Lung microvascular endothelial cell (primary cell): ENCODE measurements at places on chromosomes 7 and 10. TPM values are rescaled to one million over a fixed set of nuclear protein-coding genes. Genes with fewer than 3 reads are reported as not detected.

DNA sequence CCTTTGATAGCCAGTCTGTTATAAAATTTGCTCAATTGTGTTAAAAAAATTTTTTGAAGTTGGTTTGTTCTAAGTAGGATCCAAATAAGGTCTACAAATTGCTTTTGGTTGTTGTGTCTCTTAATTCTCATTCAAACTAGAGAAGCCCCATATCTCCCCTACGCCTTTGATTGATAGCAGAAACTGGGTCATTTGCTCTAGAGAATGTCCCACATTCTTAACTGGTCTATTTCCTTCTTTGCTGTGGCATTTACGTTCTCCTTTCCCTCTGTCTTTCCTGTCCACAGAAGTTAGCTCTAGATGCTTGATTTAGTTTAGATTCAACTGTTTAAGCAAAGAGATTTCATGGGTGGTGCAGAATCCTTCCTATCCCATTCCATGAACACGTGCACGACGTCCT lies 174.6 kb upstream of the SVIL start:
- DNase-seq = no peak

- no peak for DNase-seq
These were observed 112.5 kb downstream of the ZMIZ1 start for GRCh38 chr10:79181227-79181626.

DNA sequence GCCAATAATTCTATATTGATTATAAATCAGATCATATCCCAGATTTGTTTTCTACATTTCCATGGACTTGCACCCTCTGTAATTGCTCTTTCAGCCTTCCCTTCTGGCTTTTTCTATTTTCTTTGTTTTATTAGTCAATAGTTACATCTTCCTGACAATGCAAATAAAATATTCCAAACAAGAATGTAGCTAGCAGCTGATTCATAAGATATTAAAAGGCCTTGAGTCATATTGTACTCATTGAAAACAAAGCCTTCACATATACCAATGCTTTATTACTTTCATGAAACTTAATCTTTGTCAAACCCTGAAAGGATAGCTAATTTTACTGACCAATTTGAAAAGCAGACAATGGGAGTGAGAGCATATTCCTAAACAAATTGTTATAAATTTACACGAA lies 10.7 kb upstream of the SFMBT2 start:
- no peak for DNase-seq

GRCh38 chr7:144445590-144445989 lies 42.1 kb upstream of the NOBOX start:
- no peak for DNase-seq

GRCh38 chr7:151276666-151277590 lies 28.4 kb upstream of the SMARCD3 start:
- peak; percentile 47 for DNase-seq

GRCh38 chr7:135905858-135906257 lies 71.3 kb downstream of the MTPN start:
- no peak for DNase-seq

- no peak for DNase-seq
These were observed 125.7 kb downstream of the ZMYND11 start for GRCh38 chr10:260819-261429.

DNA sequence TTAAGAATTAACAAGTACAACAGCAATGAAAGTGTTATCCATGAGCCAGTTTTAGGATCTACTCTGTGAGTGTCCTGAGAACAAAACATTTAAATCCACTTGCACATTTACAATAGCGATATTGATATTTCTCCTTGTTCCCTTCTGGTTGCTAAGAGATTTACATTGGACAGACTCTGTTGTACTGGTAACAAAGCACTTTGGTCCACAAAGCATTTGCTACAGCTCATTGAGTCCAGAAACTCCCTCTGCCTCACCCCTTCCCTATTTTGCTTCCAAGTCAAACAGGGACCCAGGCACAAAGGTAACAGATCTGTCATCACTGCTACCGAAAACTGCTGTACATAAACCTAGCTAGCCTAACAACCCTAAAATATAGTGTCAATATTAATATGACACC lies 2.1 kb downstream of the ANK3 start:
- DNase-seq = no peak

GRCh38 chr7:54189330-54189729 lies 352.8 kb upstream of the VSTM2A start:
- no peak for DNase-seq

- DNase-seq = peak; percentile 56
These were observed 46.6 kb downstream of the PWWP2B start for GRCh38 chr10:132443605-132443982.

GRCh38 chr10:126955396-126955795 lies 50.2 kb downstream of the DOCK1 start:
- DNase-seq = no peak

- DNase-seq = no peak
These were observed 28.0 kb downstream of the MICU1 start for GRCh38 chr10:72597897-72598296.

- no peak for DNase-seq
These were observed 55.7 kb upstream of the AMPH start for GRCh38 chr7:38686888-38687287.

DNA sequence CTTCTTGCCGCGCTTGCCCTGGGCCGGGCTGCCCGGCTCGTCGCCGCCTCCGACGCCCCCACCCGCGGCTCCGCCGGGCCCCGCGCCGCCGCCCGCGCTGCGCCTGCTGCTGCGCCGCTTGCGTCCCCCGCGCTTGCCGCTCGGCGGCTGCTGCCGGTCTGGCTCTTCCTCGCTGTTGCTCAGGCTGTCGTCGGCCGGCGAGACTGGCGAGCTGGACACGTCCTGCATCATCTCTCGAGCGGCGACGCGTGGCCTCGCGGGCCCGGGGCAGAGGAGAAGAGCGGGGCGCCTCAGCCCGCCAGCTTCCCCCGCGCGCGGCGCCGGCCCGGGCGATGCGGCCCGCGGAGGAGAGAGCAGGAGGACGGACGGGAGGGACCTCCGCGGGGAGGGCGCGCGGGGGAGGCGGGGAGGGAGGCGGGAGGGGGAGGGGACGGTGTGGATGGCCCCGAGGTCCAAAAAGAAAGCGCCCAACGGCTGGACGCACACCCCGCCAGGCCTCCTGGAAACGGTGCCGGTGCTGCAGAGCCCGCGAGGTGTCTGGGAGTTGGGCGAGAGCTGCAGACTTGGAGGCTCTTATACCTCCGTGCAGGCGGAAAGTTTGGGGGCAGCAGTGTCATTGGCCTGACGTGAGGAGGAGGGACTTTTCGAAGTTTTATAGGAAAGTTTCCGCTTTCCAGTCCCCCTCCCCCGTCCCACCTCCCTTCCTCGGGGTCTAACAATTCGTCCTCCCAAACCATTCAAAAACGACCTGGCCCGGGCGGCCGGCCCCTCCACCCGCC lies at the start of gene TWIST1:
Gene TWIST1 (minus strand): TSS at position 546 of the 779 bp plus-strand sequence. CDS start 315 bp downstream, at position 231.
- peak; percentile 23 for DNase-seq

DNA sequence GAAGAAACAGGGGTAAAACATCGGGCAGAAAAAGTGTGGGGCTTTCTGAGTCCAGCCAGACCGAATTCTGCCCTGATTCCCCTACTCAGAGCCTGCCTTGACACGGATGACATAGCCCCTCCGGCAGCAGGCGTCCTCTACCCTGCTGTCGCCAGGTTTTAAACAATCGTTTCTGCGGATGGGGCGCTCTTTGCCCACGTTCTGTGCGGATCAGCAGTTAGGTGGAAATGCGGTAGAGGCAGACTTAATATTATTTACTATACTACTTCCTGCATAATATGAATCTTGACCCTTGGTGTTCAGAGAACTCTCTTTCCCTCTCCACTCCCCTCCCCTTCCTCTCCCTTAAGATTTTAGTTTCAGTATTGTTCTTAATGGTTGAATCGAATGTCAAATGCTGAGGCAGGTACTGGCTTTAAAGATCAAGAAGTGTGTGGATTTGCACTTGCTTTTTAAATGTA lies 2.4 kb downstream of the GATA3 start:
- no peak for DNase-seq

- no peak for DNase-seq
These were observed 2.9 kb downstream of the FOXL3 start for GRCh38 chr7:292826-293225.

GRCh38 chr7:141097430-141097829 lies 23.6 kb downstream of the TMEM178B start:
- DNase-seq = peak; percentile 13

GRCh38 chr7:108254259-108254658 lies 124.1 kb upstream of the LAMB4 start:
- no peak for DNase-seq

- peak; percentile 25 for DNase-seq
These were observed 13.0 kb downstream of the OR9A2 start for GRCh38 chr7:143013893-143014292.

DNA sequence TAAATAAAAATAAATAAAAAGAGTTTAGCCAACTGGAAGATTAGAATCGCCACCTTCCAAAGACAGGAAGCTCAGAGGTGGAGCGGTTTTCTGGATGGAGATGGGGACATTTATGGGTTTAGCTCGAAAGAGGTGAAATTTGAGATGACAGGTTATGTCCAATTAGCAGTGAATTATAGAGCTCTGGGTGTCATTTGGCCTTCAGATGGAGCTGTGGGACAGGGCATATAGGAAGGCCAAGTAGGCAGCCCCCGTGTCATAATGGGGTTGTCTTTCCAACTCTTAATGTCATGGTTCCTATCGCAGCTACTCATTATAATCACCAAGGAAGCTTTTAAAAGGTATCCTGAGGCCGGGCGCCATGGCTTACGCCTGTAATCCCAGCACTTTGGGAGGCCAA lies 21.0 kb upstream of the EEPD1 start:
- no peak for DNase-seq

DNA sequence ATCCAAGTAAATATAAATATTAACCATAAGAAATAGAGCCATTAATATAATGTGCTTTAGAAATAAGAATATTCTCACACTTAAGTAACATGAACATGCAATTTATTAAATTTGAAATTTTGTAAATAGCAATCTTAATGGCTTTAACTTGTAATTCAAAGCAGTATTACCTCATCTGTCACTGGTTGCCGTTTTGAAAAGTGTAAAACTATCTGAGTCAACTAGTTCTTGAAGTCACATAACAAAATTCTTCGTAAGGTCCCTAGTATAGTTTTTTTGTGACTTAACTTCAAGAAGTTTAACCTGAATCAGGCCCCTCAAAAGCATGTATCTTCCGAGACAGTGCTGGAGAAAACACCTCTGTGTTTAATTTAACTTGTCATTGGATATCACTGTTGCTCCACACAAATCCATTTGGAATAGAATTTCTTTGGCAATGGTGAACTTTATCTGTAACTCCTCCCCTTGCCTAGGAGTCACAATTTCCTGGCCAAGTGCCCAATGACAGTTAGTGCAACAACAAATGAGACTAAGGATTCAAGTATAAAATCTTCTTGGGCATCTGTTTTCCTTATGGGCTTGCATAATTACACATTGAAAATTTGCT lies 47.1 kb downstream of the NT5C2 start:
- peak; percentile 82 for DNase-seq

DNA sequence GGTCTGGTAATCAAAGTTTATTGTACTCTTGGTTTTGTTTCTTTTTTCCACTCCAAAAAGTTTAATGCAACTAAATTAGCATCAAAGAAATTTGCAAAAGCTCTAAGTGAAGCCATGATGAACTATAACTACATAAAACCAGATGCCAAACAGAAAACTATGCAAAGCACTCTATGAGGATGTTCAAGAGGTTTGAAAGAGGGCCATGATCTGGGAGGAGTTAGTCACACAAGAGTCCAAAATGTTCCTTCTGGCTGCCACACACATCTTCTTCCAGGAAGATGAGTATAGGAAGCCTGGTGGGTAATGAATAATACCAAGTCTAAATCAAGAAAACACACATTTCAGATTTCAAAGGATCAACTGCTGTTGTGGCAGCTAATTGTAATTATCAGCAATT lies 28.4 kb downstream of the GLI3 start:
- no peak for DNase-seq

DNA sequence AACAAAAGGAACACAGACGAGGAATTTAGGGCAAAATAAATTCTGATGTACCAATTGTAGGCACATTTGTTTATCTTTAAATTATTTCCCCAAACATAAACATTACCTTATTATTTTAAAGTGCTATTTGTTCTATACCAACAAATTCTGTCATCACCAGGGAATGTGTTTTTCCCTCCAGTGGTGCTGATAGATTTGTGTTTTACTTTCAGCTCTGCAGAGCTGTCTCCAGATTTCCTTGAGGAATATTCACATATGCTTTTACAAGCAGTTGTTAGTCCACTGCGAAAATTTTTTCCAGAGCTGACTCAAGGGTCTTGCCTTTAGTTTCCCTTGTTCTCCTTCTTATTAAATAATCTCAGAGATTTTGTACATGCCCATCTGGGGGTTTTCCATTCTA lies 362.8 kb downstream of the PHF14 start:
- no peak for DNase-seq

GRCh38 chr7:155804431-155804831 lies 7.8 kb downstream of the SHH start:
- no peak for DNase-seq

DNA sequence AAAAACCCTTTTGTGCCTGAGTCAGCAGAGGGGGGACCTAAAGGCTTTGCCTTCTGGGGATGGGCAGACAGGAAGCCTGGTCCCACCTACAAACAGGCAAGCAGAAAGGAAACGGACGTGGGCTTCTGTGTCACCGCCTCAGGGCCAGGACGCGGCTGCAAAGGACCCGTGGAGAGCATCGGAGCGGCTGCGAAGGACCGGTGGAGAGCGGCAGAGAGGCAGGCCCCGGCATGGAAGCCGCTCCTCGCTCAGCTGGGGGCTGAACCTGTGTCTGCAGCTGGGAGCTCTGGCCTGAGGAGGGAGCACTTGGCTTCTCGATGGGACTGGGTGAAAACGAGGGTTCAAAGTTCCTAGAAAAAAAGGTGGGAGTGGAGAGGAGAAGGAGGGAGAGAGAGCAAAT lies 125.4 kb upstream of the PPP2R2D start:
- no peak for DNase-seq

DNA sequence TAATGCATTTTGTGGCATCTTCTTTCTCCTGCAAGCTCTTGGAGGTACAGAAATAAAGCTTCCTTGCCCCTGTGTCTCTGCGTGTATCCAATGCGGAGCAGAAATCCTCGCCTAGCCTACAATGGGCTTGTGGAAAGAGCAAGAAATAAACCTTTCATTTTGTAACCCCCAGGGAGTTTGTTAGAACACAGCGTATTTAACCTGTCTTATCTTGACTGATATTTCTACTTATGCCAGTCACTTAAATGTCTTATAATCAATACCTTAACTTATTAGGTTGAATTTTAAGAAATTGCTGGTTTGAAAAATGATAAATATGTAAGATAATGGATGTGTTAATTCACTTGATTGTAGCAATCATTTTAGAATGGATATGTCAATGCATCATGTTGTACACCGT lies 629.8 kb upstream of the IGFBP3 start:
- no peak for DNase-seq

GRCh38 chr7:149427096-149427680 lies 33.7 kb downstream of the ZNF777 start:
- no peak for DNase-seq

The GIMAP7 gene
- 44.2 and 104 TPM in 2 replicates for total RNA-seq

The HECTD2 gene
- 3.1 and 6.0 TPM in 2 replicates for total RNA-seq

The COL13A1 gene
- 1.2 and 7.4 TPM in 2 replicates for total RNA-seq

The ZCCHC24 gene
- 2.8 and 4.0 TPM in 2 replicates for total RNA-seq

The ZC3HAV1L gene
- total RNA-seq = 11.1 and 16.1 TPM in 2 replicates

The CYP3A4 gene
- not detected in 2 replicates for total RNA-seq

The MMD2 gene
- total RNA-seq = not detected in 2 replicates

The NKX1-2 gene
- total RNA-seq = not detected in 2 replicates

The KMT2C gene
- 16.1 and 34.5 TPM in 2 replicates for total RNA-seq

The SLC13A1 gene
- total RNA-seq = not detected in 2 replicates

The CTAGE4 gene
- not detected in 2 replicates for total RNA-seq

The C10orf53 gene
- total RNA-seq = not detected in 2 replicates

The MACROH2A2 gene
- total RNA-seq = under 0.01 TPM in 1 of 2 replicates, not detected in the other

The STAG3 gene
- total RNA-seq = 0.20 and 0.22 TPM in 2 replicates

The ZNF804B gene
- total RNA-seq = not detected in 2 replicates

The RBM20 gene
- total RNA-seq = 0.22 and 2.0 TPM in 2 replicates
